ENCODE measurements at places on chromosomes 6 and 20.

- no peak overlapping the region for H3K27ac ChIP-seq
- H3K27me3 ChIP-seq = no peaks in the 10 kb centered on the region
- H3K4me1 ChIP-seq = peaks cover 23% of the 10 kb centered on the region
- no peak overlapping the region for H3K4me3 ChIP-seq
These were observed 26.7 kb downstream of the PKIG start for GRCh38 chr20:44609006-44609515.

- H3K27me3 ChIP-seq = peaks cover 39% of the 10 kb centered on the region
- H3K36me3 ChIP-seq = no peaks in the 10 kb centered on the region
- no peak overlapping the region for H3K4me3 ChIP-seq
These were observed 802 bp downstream of the CYP39A1 start for GRCh38 chr6:46651816-46652215.

- no peak overlapping the region for H3K27ac ChIP-seq
- H3K4me1 ChIP-seq = no peaks in the 10 kb centered on the region
- H3K4me3 ChIP-seq = no peak overlapping the region
- H3K27me3 ChIP-seq = no peaks in the 10 kb centered on the region
- H3K36me3 ChIP-seq = no peaks in the 10 kb centered on the region
These were observed 207.5 kb downstream of the MANEA start for GRCh38 chr6:95784869-95785268.

DNA sequence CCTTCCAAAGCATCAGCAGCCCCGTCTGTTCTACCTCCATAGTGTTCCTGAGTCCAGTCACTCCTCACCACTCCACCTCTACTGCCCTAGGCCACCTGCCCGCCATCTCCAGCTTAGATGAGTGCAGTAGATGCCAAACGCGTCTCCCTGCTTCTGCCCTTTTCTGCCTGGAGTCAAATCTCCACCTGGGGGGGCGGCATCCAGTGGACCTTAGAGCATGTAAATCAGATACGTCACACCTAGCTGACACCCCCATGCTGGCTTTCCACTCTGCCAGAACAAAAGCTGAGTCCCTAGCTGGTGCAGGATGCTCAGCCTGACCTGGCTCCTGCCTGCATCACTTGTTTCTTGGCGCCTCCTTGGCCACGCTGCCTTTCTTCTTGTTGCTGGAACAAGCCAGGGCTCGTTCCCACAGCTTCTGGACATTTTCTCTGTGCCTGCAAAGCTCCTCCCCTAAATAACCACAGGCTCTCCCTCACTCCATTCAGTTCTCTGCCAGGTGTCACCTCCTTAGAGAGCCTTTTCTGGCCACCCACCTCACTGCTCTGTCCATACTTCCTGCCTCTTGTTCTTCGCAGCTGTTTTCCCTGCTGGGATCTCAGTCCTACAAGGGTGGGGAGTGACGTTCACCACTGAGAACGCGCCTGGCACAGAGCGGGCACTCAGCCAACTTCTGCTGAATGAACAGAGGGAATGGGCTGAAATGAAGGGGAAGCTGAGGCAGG is 5.8 kb downstream of the DDR1 start:
- H3K4me1 ChIP-seq = peaks cover 16% of the 10 kb centered on the region
- no peaks in the 10 kb centered on the region for H3K27me3 ChIP-seq
- no peak overlapping the region for H3K27ac ChIP-seq
- no peak for DNase-seq
- H3K36me3 ChIP-seq = peaks cover 7% of the 10 kb centered on the region
- H3K4me3 ChIP-seq = no peak overlapping the region

DNA sequence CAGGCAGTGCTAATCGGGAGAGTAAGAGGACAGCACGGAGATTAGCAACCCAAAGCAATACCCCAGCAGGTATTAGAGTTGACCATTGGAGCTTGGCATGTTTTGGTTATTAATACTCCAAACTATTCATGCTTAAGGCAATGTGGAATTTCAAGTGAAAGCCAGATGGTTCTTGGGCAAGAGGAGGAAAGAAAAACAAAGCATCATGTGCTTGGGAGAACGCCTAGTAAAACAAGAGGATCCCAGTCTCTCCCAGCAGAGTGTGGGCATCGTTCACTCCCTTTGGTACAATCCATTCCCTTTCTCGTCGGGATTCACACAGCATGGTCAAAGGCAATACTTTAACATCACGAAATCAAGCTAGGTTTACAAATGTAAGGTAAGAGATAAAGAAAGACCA is 349.8 kb downstream of the PRKN start:
- H3K36me3 ChIP-seq = no peaks in the 10 kb centered on the region
- no peak overlapping the region for H3K27ac ChIP-seq
- no peaks in the 10 kb centered on the region for H3K27me3 ChIP-seq
- H3K4me3 ChIP-seq = no peak overlapping the region

Measured in CD4-positive, alpha-beta T cell (primary cell).